Mammary epithelial cell (primary cell): ENCODE measurements at places on chromosomes 6 and 20.

- peak; percentile 5 for DNase-seq
Measured at GRCh38 chr6:84524636-84525035, 239.8 kb downstream of the TBX18 start.

DNA sequence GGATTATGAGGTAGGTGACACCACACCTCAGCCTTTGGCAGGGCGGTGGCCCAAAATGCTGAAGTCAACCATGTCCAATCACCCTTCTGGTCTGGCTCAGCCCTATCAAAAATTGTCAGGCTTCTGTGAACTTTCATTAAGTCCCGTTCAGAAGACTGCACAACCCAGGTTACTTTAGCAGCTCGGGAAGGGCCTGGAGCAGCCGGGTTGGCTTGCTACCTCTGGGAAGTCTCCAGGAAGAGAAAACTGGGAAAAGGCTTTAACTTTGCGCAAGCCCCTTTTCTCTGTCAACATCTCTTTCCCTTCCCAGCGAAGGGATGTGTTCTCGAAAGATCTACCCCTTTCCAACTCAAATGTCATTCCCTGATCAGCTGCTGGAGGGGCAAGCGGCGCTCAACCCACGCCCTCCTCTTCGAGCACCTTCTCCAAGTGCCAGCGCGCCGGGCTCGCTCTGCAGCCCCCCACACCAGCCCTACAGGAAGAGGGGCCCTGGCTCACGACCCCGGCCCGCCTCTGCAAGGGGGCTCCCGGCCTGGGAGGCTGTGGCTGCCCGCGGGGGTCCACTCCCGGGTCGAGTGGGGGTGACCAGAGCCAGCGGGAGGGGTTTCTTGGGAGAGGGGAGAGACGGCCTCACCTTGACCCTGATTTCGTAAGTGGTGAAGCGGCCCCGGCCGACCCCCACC lies 573 bp downstream of the SNX3 start:
- DNase-seq, result peak; percentile 55

DNA sequence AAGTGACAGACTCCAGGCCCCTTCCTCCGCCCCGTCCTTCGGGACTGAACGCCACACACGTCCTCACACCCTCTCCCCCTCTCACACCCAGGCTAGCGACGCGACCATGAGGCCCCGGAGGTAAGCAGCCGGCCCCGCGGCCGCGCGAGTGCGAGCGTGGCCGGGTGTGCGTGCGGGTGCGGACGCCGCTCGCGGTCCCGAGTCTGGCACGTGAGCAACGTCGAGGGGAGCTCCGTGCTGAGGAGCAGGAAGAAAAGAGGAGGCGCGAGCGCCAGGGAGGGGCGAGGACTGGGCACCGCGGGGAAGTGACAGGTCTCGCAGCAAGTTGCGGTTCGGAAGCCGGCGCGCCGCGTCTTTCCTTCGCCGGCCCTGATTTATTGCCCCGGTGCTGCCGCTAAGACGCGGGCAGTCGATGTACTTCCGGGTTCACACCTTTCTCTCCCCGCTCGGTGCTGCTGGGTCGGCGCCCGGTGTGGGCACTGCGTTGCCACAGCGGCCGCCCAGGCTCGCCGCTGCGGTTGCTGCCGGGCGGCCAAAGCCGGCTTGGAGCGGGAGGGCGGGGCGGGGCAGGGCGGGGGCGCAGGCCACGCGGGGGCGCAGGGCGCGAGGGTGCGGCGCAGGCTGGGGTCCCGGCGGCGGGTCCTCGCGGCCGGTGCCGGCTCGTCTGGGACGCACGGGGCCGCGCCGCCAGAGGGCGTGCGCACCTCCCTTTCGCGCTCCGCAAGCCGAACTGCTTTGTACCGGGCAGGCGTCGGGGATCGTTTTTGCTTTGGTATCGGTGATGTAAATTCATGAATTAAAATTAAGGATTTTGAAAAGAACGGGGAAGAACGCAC lies 15.8 kb upstream of the LIN28B start:
- DNase-seq, result peak; percentile 7

DNA sequence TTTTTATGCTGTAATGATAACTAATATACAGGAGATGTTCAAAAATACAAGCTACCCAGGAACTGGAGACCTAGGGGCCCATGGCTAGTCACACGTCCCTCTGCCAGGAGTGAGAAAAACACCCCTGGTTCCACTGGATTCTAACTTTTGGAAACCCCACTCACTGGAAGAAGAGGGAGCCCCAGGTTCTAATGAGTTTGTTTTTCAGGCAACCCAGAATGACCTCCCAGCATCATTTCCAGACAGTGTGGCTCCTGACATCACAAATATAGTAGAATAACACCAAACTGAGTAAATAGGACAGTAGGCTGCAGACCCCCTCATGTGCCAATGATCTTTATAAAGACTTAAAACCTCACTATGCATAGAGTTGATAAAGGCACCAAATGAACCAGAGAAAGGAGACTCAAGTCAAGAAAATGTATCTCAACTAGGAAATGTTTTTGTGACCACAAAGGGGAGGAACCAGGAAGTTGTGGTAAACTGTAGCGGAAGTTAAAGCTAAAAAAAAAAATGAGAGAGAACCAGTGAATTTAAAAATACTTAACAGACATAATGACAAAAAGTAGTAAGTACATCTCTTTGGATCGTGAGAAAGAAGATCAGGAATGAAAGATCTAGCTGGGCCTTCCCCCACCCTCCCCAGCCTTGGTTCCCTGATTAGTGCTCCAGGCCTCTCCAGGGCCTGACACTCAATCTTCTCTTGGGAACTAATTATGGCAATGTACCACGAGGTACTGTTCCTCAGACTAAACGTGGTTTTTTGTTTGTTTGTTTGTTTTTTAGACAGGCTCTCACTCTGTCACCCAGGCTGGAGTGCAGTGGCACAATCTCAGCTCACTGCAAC lies 19.8 kb downstream of the HLA-E start:
- no peak for DNase-seq

DNA sequence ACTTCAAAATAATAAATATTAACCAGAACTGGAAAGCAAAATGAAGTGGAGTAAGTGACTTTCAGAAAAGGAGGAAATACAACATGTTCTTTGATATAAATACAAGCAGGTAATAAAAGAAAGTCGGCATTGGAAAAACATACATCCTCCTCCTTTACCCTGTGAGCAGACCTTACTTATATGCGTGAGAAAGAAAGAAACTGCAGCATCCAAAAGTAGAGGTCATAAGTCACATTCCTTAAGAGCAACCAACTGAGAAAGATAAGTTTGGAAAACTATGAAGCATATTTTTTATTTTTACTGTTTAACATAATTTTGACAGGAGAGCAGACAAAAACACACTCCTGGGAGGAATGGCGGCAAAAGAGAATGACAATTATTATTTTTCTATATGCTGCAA lies 155.5 kb downstream of the HACE1 start:
- no peak for DNase-seq

DNA sequence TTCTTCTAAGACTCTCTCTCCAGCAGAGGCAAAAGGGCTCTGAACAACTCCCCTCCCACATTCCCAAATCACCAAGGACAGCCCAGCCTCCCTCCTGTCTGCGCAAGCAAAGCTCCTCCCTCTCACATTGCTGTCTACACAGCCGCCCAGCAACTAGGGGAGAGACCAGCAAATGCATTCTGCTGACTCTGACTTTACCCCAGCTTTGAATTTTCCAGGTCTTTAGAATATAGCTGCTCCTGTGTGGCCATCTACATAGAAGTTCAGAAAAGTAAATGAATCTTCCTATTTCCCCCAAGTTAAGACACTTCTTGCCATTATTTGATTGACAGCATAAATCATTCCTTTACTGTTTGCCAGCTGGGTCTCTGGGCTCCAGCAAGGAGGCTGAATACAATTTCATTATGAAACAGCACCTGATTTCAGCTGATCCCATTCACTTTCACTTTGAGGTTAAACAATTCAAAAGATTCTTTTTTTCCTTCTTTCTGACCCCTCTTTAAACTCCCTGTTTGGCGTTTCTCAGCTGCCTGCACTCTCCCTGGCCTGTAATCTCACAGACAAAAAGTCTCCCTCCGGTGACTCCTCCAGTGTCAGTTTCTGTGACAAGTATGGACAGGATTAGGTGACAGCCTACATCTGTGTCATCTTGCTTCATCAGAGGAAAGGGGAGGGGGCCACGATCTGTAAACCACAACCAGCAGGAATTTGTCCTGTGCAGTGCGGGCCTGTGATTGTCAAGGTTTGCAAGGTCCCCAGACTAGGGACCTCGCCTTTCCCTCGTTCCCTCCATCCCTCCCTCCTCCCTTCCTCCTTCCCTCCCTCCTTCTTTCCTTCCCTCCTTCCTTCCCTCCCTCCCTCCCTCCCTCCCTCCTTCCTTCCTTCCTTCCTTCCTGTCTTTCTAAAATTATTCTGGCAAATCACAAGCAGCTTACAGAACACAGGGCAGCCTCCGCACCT lies 205.6 kb upstream of the RIN2 start:
- peak; percentile 21 for DNase-seq

GRCh38 chr20:61480158-61480825 lies 228.2 kb downstream of the CDH4 start:
- DNase-seq, result no peak

GRCh38 chr20:64048402-64049044 lies 916 bp downstream of the SOX18 start:
- no peak for DNase-seq

DNA sequence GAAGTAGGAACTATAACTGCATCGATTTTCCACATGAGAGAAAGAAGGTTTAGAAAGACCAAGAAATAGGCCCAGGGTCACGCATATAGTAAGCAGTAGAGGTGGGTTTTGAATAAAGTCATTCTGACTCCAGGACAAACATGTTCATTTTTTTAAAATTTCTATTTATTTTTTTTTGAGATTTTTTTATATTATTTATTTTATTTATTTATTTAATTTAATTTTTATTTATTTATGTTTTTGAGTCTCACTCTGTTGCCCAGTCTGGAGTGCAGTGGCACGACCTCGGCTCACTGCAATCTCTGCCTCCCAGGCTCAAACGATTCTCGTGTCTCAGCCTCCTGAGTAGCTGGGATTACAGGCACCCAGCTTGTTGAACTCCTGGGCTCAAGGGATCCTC lies 13.2 kb upstream of the SEC63 start:
- DNase-seq, result no peak

- DNase-seq, result no peak
Measured at GRCh38 chr6:33116841-33117711, 41.3 kb downstream of the HLA-DPB1 start.

DNA sequence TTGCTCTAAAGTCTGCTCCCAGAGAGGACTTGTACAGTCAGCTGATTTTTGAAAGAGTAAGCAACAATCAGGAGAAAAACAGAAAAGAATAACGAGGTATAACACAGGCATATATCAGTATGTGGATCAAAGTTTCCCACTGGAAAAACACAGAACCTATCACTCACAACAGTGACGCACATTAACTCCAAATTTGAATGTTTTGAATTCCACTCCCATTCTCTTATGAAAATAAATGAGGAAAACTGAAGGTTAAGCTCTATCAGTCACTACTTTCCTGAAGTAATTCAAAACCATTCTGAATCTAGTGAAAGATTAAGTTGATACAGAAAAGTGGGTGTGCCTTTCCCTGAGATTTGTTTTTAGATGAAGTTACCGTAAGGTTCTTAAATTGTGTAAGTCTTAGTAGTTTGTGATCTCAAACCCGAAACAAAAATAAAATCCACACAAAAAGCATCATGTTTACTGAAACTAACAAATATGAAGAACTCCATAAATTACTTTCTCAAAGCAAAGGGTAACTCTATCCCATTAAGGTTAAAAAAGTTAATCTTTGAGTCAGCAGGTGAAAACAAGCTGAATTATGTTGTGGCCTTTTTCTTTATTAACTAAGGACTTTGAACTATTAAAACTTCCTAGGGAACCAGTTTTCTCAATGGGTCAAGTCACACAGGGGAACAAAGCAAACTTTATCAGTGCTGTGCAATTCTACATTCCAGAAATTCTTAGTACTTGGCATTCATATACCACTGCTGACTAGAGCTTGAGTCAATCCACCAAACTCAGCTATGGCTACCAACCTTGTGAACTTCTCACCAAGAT lies 115.7 kb downstream of the OGFRL1 start:
- peak; percentile 88 for DNase-seq

- DNase-seq, result peak; percentile 85
Measured at GRCh38 chr6:20211037-20211940, 980 bp downstream of the MBOAT1 start.

DNA sequence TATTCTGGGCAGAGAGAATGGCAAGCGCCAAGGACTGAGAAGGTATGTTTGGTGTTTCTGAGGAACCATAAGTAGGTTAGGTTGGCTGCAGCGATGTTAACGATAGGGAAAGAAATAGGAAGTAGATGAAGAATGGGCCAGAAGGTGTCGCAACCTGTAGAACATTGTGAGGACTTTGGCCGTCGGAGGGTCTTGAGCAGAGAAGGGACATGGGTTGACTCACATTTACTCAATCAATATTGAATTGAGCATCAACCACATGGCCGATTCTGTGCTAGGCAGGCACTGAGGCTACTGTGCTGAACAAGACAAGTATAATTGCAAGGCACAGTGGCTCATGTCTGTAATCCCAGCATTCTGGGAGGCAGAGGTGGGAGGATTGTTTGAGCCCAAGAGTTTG lies 26.8 kb upstream of the RPN2 start:
- no peak for DNase-seq

- no peak for DNase-seq
Measured at GRCh38 chr20:47670913-47671312, 114.4 kb downstream of the SULF2 start.

- peak; percentile 1 for DNase-seq
Measured at GRCh38 chr6:92777146-92777740, 642.1 kb downstream of the EPHA7 start.

DNA sequence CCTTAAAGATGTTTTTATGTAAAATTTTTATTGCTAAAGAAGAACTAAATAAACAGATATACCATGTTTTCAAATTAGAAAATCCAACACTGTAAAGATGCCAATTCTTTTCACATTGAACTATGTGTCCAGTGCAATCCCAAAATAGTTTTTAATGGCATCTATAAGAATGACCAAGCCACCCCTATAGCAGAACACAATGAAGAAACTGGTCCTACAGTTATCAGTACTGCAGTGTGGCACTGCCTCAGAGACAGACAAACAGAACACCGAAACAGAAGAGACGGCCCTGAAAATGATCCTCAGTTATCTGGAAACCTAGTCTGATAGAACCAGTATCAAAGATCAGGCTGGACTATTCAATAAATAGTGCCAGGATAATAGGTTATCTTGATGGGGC lies 41.9 kb downstream of the KIF13A start:
- DNase-seq, result no peak

- no peak for DNase-seq
Measured at GRCh38 chr6:108766419-108766818, 81.8 kb upstream of the ARMC2 start.

DNA sequence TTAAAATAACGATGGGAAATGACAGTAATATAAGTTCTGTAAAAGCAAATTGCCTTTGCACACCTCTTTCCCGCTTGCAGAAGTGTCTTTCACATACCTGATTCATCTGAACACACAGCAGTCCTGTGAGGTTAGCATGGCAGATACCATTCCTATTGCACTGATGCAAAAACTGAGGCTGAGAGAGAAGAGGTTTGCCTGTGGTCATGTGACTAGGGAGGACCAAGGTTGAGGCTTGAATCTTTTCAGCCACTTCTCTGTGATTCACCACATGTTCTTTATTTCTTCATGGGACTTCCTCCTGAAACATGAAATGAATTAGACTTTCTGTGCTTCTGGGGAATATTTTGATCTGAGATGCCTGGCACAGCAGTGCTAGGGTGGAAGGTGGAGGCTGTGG lies 92.9 kb downstream of the VEGFA start:
- DNase-seq, result no peak
